ENCODE measurements at places on chromosomes 2 and 18.
A peak's percentile ranks its signal among the peaks of the same experiment; 100 is the strongest.

GRCh38 chr18:63980896-63981460 is 11.1 kb downstream of the SERPINB8 start:
- no peak for DNase-seq

DNA sequence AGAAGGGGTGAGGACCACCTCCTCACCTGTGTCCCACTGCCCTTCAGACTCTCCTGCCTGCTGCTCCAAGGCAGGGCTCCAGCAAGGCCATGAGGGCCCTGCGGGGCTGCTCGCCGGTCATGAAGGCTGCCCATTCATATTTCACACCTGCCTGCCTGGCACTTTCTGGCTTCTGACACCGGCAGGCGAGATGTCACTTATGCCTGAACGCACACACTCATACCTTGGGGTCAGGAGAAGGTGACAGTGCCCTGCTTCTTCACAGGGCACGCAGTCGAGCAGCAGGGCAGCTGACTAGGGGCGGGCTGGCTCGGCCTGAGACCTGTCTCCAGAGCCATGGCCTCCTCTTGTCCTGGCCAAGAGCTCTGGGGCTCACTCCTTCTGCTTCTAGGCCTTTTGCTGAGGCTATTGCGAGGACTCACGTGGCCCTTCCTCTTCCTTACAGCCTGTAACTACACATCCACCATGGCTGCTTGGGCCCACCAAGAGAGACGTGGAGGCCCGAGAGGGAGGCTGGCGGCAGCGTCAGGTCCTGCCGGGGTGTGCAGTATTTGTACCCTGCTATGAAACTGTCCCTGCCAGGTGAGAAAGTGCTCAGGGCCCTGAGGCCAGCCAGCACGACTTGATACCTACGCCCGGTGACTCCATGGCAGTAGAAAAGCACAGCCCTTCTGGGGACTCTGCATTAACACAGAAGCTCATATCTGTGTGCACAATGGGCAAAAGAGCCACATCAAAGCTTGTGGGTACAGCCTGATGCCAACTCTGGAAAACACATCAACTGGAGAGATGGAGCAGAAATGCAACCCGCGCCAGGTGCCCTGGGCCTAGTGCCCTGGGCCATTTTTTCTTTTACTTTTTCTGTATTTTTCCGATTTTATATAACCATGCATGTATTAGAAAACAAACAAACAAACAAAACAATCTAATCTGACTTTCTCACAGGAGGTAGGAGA is 30.6 kb downstream of the HS6ST1 start:
- DNase-seq = no peak

DNA sequence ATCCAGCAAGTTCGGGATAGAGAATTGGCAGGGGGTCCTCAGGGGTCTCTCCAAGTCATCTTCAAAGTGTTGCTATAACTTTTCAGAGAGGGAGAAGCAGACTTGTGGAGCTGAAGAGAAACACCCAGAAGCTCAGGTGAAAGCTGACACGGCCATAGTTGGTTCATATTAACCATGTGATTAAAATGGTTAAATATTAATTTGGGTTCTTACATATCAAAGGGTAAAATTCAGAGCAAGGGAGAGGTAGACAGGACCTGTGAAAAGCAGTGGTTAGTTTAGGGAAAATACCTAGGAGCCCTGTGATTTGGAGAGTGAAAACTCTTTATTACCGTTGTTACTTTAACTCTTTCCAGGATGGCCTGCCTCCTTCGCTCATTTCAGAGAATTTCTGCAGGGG is at the start of gene UGT1A6:
TSS of gene UGT1A6 (plus strand) at position 243 of the 400 bp plus-strand sequence. CDS start at position 358, 115 bp downstream.
- no peak for DNase-seq

GRCh38 chr18:37380546-37381110 is 185.0 kb downstream of the CELF4 start:
- DNase-seq = no peak

DNA sequence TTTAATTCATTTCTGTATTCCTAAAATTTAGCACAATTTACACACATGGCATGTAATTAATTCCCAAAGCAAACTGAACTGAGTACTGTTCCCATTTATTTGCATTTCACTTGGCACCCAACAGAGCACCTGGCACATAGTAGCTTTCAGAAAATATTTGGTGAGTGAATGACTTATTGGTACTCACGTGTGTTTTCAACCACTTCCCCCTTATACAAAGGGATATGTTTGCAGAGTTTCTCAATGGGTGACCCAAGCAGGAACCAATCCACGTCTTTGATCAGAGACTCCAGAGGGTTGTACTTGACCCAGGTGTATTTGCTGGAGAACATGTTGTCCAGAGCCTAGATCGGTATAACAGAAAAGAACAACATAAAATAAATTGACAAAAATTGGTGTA is 6.6 kb downstream of the GKN2 start:
- no peak for DNase-seq

DNA sequence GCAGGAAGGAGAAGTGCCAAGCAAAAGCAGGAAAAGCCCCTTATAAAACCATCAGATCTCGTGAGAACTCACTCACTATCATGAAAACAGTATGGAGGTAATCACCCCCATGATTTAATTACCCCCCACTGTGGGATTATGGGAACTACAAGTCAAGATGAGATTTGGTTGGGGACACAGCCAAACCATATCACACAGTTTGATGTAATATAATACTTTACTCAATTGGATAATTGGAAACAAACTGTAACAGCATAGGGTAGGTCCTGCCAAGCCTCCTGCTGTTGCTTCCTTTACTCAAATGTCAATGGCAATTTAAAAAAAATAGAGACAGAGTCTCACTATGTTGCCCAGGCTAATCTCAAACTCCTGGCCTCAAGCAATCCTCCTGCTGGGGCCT is 15.5 kb upstream of the METTL21A start:
- no peak for DNase-seq

DNA sequence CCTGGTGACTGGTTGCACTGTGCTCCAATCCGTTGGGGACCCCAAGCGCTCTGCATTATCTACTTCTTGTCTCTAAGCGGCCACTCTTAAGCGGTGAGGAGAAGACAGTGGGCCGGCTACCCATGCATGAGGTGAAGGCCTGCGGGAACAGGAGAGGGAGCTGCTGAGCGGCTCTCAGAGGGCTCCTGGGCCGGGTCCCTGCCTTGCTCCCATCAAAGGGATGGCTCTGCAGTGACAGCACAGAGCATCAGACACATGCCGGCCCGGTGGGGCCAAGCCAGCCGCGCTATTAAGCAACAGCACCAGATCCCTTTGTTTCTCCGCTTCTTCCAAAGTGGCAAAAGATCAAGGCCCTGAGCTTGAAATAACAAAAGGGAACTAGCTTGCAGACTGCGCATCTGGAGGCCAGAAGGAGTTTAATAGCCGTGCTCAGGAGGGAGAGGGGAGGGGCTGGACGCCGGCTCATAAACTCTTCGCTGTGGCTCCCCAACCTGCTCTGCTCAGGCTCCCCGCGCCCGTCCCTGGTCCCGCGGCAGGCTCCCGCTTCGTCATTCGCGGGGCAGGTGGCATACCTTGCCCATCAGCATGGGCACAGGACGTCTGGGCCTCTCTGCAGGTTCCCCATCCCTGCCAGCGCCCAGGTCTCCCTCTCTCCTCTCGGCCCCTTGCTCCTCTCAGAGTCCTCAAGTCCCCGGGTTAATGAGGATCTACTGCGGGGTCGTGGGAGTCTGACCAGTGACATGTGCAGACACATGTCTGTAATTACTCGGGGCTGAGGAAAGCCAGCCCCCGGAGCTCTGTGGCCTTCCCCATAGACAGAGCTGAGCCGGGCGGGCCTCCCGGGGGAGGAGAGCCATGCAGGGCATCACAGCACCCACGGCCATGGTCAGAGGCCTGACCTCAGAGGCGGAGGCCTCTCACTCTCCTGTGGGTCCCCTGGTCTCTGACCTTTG is 96.7 kb downstream of the ASB1 start:
- DNase-seq = no peak

DNA sequence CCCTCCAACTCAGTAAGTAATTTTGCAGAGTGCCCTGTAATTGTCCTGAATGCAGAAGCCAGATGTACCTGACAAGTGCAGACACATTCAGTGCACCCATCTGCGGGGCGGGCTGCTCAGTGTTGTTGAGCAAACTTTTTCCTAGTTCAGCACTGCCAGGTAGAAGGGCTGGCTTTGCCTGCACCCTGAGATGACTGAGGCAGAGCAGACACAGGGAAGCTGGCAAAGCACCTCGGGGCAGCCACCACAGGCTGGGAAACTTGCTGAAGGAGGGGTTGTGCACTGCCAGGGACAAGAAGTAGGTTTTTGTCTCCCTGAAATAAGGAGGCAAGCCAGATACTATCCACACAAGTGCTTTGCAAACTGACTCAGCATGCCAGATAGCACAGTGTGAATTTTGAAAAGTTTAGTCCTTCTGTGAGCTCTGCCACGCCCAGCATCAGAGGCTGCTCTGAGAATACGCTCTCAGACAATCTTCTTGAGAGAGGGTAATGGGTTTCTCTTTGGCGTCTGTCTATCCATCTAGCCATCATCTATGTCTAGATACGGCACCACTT is 62.3 kb downstream of the SOWAHC start:
- DNase-seq = no peak

- no peak for DNase-seq
Observed at GRCh38 chr18:48335829-48336228, 73.4 kb downstream of the ZBTB7C start.

DNA sequence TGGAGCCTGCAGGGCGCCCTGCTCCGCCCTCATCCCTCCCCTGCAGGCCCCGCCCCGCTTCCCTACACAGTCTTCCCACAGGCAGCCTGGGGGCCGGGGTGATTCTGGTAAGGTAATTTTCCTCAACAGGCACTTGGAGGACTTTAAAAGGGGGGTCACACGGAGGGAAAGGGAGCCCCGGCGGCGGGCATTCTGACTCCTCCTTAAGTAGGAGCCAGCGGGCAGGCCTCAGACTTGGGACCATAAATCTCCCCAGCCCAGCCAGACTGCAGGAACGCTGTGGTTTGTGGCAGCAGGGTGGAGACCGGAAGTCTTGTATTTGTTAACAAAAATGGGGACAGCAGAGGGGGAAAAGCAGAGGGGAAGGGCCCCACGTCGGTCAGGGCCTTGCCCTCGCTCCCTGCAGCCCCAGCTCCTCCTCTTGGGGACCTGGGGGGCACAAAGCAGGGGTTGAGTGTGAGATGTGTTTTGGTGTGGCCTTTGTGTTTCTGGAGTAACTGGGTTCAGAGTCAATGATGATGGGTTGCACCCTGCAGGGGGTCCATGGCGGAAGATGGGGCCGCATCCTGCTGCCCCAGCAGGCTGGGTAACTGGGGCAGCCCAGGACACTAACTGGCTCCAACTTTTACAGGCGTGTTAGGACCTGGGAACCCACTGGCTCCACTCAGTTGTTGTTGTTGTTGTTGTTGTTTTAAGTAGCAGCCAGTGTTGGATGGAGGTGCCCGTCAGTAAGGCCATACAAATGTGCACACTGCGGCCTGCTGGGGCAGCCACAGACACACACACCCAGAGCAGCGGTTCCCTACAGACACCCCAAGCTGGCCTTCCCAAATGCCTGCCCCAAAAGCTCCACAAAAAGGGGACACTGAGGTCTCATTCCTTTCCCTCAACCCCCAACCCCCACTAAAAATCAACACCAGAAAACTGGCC is 27.7 kb downstream of the SMAD7 start:
- peak; percentile 51 for DNase-seq

- no peak for DNase-seq
Observed at GRCh38 chr2:199468561-199469513, 11.1 kb upstream of the SATB2 start.

DNA sequence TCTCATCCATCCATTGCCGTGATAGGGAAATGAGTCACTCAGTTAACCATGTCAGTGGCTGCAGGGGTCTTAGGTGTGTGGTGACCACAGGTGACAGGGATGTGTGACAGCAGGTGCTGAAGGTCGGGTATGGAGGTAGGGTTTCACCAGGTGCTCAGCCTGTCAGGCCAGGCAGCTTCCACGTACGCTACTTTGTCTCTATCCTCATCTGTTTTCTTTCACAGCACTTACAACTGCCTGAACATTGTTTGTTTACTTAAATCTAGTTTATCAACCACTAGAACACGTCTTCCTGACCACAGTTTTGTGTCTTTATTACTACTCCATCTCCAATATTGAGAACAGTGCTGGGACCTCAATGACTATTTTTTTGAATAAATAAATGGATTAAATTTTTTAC is 11.4 kb upstream of the UXS1 start:
- no peak for DNase-seq

GRCh38 chr2:169077674-169078240 is 8.4 kb downstream of the DHRS9 start:
- DNase-seq = no peak

DNA sequence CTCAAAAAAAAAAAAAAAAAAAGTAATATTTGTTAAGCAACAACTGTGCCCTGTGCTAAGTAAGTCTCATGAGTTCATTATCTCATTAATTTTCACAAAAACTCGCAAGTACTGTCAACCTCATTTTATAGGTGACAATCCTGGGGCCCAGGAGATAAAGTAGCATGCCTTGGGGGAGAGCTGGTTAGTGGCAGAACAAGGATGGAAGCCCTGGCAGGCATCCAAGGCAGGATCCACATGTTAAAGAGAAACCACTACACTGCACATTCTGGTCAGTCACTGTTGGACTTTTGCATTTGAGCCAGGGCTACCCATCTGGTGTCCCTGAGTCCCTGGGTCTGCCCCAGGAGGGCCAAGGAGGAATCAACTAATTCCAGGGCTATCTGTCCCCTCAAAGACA is 54.6 kb downstream of the ZFP36L2 start:
- peak; percentile 22 for DNase-seq

DNA sequence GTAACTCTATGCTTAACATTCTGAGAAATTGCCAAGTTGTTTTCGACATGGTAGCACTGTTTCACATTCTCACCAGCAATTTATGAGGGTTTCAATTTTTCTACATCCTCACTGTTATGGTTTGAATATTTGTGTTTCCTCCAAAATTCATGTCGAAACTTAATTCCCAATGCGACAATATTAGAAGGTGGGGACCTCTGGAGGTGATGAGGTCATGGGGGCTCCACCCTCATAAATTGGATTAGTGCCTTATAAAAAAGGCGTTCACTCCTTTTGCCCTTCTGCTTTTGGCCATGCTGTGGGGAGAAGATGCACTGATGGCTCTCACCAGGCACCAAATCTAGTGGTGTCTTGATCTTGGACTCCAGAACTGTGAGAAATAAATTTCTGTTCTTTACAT is 110.3 kb downstream of the HRH4 start:
- DNase-seq = no peak

DNA sequence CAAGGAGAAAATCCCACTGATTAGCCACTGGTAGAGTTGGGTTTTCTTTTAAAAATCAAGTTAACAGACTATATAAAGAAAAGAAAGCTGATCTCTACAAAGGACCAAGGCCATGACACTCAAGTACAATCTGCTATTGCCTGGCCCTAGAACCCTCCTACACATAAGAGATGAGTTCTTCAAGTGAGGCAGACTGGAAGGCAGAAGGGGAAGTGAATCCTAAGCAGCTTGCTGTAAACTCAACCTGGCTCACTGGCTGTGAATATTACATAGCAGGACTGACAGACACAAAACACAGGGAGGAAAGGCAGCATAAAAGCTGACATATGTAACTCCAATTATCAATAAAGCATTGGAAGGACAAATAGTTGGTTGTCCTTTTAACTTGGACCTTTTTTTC is 65.4 kb downstream of the TRIP12 start:
- DNase-seq = no peak

Data from CD8-positive, alpha-beta T cell (primary cell).